Epithelial cell of umbilical artery (primary cell): ENCODE measurements at places on chromosomes 7 and 10. TPM values are rescaled to one million over a fixed set of nuclear protein-coding genes. Genes with fewer than 3 reads are reported as not detected.

FBH1 gene
- total RNA-seq: 104 TPM in 2 replicates

DRGX gene
- total RNA-seq: not detected in 2 replicates

NFE2L3 gene
- total RNA-seq: 63.7 and 82.5 TPM in 2 replicates

GARIN1A gene
- total RNA-seq: 0.32 and 0.46 TPM in 2 replicates
